Pulmonary artery endothelial cell (primary cell): ENCODE measurements at places on chromosomes 6 and 20. TPM values are rescaled to one million over a fixed set of nuclear protein-coding genes. Genes with fewer than 3 reads are reported as not detected.

The TRIM40 gene
- total RNA-seq: not detected in 2 replicates

The WFDC2 gene
- total RNA-seq: not detected in 2 replicates

The PHIP gene
- 19.0 and 31.9 TPM in 2 replicates for total RNA-seq

The C6orf58 gene
- total RNA-seq: 0.07 TPM in 1 of 2 replicates, not detected in the other

The TASP1 gene
- 8.9 and 9.2 TPM in 2 replicates for total RNA-seq

The LY6G5C gene
- total RNA-seq: 0.86 and 0.88 TPM in 2 replicates

The SLC32A1 gene
- not detected in 2 replicates for total RNA-seq

The ZC2HC1B gene
- total RNA-seq: not detected in 2 replicates

The CNKSR3 gene
- total RNA-seq: 7.3 and 11.8 TPM in 2 replicates

The BANF2 gene
- total RNA-seq: not detected in 2 replicates

The OXT gene
- not detected in 2 replicates for total RNA-seq

The IL17A gene
- total RNA-seq: not detected in 2 replicates

The NMBR gene
- total RNA-seq: 0.11 TPM in 1 of 2 replicates, not detected in the other

The MICB gene
- total RNA-seq: 24.8 and 29.2 TPM in 2 replicates
